ENCODE measurements at places on chromosomes 5 and 9. TPM values are rescaled to one million over a fixed set of nuclear protein-coding genes. Genes with fewer than 3 reads are reported as not detected.

FRMD3 gene
- total RNA-seq = 2.9 TPM

KIF4B gene
- not detected for total RNA-seq

TAF11L11 gene
- not detected for total RNA-seq

WNT8A gene
- not detected for total RNA-seq

VLDLR gene
- total RNA-seq = 13.9 TPM

MCC gene
- total RNA-seq = 12.0 TPM

ITGA1 gene
- total RNA-seq = 7.6 TPM

GABRA1 gene
- not detected for total RNA-seq

EDIL3 gene
- 118 TPM for total RNA-seq

EGFL7 gene
- 7.0 TPM for total RNA-seq

GDA gene
- total RNA-seq = 0.05 TPM

IL9 gene
- not detected for total RNA-seq

CDH9 gene
- total RNA-seq = not detected

AGXT2 gene
- not detected for total RNA-seq

DRD1 gene
- total RNA-seq = not detected

ROPN1L gene
- 0.68 TPM for total RNA-seq

GRM6 gene
- not detected for total RNA-seq

PCDHB5 gene
- total RNA-seq = 0.36 TPM

SLC25A48 gene
- total RNA-seq = not detected

ACTL7B gene
- not detected for total RNA-seq

PTGDS gene
- 177 TPM for total RNA-seq

UAP1L1 gene
- total RNA-seq = 46.4 TPM

S100Z gene
- total RNA-seq = not detected

APBB3 gene
- total RNA-seq = 23.2 TPM

KCNV2 gene
- not detected for total RNA-seq

CATSPER3 gene
- total RNA-seq = not detected

CCNJL gene
- total RNA-seq = 2.4 TPM

OBP2A gene
- not detected for total RNA-seq

NIPBL gene
- total RNA-seq = 19.4 TPM

DPYSL3 gene
- total RNA-seq = 16.4 TPM

NUDCD2 gene
- total RNA-seq = 10.7 TPM

ROR2 gene
- not detected for total RNA-seq

AKNA gene
- total RNA-seq = 1.4 TPM

ADAMTS13 gene
- 1.2 TPM for total RNA-seq

CTXN3 gene
- total RNA-seq = not detected

ZNF879 gene
- total RNA-seq = 4.8 TPM

PCDHGB6 gene
- total RNA-seq = 0.96 TPM

SET gene
- total RNA-seq = 394 TPM

COL27A1 gene
- total RNA-seq = 2.9 TPM

PCDHB11 gene
- total RNA-seq = 3.9 TPM

CCNB1 gene
- total RNA-seq = 12.8 TPM

HTR4 gene
- not detected for total RNA-seq

ZNF366 gene
- 1.4 TPM for total RNA-seq

DMRT1 gene
- not detected for total RNA-seq

HSPB3 gene
- 498 TPM for total RNA-seq

Data from myocyte (in vitro differentiated cells).